Stimulated activated CD4-positive, alpha-beta T cell treated with anti-CD3 and anti-CD28 coated beads, Interleukin-1b, Interleukin-23, amount 100 ng/mL, for 48 hours (primary cell): ENCODE measurements at places on chromosomes 13 and 19.

GRCh38 chr13:101977475-101977874 is 424.4 kb downstream of the FGF14 start:
- no peak for DNase-seq

- DNase-seq, result no peak
Observed at GRCh38 chr19:49011194-49011593, 5.7 kb downstream of the LHB start.

GRCh38 chr13:110340812-110341444 is 33.8 kb downstream of the COL4A2 start:
- peak; percentile 80 for DNase-seq

DNA sequence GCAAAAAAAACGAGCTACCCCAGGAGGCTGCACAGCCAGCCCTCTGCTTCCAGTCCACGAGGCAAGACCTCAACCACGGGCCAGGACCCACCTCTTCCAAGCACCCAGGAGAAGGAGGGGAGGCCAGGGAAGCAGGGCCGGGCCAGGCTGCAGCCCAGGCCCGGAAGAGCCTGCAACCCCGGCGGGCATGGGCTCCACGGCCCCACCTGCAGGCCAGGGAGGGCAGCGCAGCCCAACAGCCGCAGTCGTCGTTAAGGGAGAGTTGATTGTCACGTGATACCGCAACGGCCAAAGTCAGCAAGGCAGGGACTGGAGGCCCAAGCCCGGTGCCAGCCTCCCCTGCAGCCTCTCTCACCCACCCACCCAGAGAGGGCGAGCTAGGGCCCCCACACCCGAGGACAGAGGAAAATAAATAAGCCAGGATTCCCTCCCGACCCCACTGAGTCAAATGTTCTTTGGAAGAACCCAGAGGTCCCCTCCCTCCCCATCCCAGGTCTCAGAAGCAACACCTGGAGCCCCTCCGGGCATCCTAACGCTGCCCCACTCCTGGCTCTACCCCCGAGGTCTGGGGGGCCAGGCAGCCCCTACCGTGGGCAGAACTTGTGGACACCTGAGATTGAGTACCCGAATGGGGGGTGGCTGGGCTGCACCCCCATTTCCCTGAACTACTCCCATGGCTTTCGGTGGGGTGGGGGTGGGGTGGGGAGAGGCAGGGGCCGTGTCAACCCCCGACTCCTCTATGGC is 5.2 kb upstream of the REXO1 start:
- peak; percentile 85 for DNase-seq

DNA sequence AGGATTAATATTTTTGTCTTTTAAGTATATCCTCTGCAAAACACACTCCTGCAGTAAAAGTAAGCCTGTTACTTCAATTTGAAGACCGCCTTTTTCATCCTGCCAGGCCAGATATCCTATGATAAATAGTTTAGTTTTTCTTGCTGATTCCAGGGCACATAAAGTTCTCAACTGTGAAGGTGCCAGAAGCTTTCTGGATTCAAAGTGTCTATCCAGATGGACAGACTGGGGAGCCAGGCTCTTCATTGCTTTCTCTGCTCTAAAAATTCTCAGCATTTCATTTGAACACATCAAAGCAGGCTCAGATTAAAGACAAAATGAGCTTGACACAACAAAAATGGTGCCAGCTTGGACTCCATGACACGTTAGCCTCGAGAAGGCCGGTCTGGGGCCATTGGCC is 53.6 kb upstream of the UBL3 start:
- DNase-seq, result no peak

GRCh38 chr19:49064768-49065611 is at the start of gene NTF4:
Gene NTF4 (minus strand): TSS chr19:49064818. CDS start chr19:49061997, 2,821 bp downstream.
- DNase-seq, result no peak

DNA sequence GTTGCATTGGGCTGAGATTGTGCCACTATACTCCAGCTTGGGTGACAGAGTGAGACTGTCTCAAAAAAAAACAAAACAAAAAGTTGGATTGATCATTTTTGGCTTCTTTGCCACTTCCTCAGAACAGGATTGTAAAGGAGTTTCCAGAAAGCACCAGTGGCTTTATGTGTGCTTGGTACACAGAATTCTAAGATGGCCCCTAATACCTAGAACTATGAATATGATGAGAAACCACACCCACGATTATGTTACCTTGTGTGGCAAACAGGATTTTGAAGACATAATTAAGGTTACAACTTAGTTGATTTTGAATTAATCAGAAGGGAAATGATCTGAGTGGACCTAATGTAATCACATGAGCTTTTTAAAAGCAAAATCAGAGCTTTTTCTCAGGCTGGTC is 26.5 kb downstream of the CEACAM1 start:
- no peak for DNase-seq

DNA sequence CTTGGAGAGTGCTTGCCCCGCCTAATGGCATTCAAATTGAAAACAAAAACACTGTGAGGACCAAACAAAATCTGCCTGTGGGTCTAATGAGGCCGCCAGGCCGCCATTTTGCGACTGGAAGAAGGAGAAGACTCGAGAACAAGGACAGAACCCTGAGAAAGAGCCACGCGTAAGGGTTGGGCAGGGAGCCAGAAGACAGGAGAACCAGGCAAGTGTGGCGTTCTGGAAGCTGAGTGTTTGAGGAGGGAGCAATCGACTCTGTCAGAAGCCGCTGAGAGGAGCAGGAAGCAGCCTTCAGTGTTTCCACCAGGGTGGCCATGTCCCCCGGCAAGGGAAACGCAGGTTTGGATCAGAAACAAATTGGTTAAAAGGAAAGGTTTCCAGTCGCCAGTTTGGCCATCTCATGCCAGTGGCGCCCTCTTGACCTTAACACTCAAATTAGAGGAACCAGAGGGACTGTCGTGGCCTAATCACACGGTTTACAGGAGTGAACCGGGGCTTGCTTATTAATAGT is 10.2 kb upstream of the PTOV1 start:
- DNase-seq, result no peak

DNA sequence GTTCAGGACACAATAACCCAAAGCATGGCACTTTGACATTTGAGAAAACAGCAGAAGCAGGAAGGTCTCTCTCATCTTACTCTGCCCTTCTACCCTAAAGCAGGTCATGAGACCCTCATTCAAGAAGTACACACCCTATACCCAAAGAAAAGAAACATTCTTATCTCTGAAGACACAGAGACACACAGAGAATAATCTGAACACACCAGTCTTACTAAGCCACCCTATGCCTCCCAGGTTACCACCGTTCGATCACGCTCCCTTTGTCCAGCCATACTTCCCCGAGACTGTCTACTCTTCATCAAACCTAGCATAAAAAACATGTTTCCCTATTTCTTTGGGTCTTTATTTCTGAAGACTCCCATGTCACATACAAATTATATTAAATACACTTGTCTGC is 66.5 kb upstream of the ANKRD10 start:
- no peak for DNase-seq

GRCh38 chr19:3451451-3451866 is 28.9 kb downstream of the SMIM24 start:
- DNase-seq, result no peak

GRCh38 chr19:54023191-54023590 is 31.8 kb downstream of the CACNG6 start:
- no peak for DNase-seq

DNA sequence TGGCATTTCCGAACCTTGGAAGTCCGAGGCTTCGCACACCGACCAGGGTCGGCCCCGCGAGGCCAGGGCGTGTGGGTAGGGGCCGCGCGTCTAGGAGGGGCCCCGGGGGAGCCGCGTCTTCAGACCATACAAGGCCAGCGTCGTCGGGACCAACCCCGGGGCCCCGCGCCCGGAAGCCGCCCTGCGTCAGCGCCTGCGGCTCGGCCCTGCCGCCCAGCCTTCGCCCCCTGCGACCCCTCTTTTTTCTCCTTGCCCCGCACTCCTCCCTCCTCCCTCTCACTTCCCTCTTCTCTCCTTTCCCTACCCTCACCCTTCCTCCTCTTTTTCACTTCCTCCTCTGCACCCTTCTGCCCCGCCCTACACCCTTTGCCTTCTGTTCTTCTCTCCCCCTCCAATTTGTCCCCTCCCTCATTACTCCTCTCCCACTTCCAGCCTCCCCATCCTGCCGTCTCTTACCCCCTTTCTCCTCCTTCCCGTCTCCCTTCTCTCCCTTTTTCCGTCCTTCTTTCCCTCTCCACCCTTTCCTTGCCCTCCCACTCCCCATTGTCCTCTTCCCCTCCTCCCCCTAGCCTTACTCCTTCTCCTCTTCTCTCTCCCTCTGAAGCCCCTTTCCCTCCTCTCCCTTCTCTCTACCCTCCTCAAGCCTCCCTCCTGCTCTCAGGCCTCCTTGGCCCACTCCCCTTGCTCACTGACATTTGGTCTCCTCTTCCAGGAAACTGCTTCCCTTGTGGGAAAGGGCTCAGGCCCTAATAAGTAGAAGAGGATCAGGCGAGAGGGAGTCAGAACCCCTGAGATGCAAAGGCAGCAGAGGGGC is 2.2 kb upstream of the PLEKHG2 start:
- peak; percentile 61 for DNase-seq

- DNase-seq, result no peak
Observed at GRCh38 chr13:28470296-28470695, 24.6 kb downstream of the FLT1 start.

DNA sequence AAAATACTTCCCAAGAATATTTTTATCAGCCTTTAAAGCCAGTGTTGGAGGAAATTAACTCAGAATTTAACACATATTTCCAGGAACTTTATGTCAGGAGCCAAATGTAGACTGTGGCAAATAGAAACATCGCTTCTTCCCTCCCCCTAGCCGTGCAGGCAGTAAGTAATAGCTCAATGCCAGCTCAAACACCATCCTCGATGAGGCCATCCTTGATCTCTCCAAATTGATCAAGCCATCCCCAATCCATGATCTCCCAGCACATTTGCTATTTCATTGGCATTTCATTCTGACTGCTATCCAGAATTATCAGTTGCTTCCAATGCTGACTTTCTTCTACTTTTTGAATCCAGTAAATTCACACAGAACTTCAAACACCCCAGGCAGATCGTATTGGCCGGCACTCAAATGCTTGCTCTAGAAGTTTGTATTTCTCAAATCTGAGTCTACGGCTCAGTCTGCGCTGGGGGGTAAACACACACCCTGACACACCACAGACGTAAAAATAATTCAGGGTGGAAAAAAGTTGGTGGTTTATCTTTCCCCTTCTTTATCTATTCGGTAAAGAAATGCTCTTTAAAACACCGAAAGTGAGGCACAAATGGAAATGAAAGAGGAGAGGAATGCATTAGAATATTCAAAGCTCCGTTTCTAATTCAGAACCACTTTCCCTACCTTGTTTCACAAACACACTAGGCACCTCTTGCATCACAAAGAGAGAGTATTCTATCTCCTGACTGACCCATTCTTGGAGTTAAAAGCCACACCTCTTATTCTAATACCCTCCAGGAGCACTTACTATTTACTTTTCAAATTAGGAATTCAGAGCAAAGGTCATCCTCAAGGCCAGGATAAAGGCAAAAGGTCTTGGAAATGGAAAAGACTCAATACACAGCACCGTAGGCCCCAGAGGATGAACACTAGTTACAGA is 991 bp downstream of the OBI1 start:
- no peak for DNase-seq

- no peak for DNase-seq
Observed at GRCh38 chr13:114054264-114054663, 78.2 kb downstream of the RASA3 start.

DNA sequence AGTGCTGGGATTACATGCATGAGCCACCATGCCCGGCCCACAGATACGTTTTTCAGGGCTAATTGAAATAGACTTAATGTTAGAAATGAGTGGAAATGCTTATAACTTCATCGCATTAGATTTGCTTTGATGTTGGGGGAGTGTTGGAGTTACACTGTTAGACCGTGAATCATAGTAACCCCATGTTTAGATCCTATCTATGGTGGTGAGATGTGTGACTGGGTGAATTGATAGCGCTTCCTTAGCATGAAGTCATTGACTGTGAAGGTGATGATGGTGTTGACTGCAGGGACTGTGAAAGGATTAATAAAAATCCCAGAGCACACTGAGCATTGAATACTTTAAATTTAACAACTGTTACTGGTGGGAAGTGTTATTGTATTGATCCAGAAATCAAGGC is 1.7 kb downstream of the ZNF264 start:
- DNase-seq, result no peak
